ENCODE measurements at places on chromosomes 16 and 17.
A peak's percentile ranks its signal among the peaks of the same experiment; 100 is the strongest.

GRCh38 chr16:86027373-86028126, 128.6 kb downstream of the IRF8 start:
- DNase-seq, result no peak

GRCh38 chr17:42421507-42422338, 1.3 kb downstream of the CAVIN1 start:
- DNase-seq, result peak; percentile 45

- no peak for DNase-seq
These were observed 27.3 kb downstream of the TXNDC11 start for GRCh38 chr16:11715246-11715947.

GRCh38 chr17:82865774-82866395, 26.1 kb upstream of the ZNF750 start:
- DNase-seq, result no peak

DNA sequence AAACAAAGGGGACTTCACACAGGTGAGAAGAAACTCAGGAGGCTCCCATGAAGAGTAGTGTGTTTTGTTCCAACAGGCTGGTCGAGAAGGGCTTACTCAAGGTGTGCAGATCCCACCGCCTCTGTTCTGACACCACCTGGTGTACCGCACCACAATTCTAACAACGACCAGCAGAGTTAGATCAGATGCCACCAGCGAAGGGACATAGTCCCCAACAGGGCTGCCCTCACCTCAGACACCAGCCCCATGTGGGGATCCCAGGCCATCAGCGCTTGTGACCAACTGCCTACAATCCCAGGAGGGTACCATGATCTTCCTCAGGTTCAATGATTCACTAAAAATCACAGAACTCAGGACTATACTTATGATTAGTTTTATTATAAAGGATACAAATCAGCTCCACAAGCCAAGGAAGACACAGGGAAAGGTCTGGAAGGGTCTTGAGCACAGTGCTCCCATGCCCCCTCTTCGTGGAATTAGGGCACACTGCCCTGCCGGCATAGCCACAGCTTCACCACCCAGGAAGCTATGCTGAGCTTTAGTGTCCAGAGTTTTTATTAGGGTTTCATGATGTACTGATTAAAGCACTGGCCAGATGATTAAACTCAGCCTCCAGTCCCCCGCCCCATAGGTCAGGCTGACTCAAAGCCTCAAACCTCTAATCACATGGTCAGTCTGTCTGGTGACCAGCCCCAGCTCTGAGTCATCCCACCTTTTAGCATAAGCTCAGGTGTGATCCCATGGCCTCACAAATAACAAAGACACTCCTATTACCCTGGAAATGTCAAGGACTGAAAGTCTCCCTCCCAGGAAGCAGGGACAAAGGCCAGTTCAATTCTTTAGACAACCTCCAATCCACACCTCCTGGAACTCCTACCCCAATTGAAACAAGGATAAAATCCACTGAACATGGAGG, 26.0 kb downstream of the TRIM25 start:
- DNase-seq, result no peak

DNA sequence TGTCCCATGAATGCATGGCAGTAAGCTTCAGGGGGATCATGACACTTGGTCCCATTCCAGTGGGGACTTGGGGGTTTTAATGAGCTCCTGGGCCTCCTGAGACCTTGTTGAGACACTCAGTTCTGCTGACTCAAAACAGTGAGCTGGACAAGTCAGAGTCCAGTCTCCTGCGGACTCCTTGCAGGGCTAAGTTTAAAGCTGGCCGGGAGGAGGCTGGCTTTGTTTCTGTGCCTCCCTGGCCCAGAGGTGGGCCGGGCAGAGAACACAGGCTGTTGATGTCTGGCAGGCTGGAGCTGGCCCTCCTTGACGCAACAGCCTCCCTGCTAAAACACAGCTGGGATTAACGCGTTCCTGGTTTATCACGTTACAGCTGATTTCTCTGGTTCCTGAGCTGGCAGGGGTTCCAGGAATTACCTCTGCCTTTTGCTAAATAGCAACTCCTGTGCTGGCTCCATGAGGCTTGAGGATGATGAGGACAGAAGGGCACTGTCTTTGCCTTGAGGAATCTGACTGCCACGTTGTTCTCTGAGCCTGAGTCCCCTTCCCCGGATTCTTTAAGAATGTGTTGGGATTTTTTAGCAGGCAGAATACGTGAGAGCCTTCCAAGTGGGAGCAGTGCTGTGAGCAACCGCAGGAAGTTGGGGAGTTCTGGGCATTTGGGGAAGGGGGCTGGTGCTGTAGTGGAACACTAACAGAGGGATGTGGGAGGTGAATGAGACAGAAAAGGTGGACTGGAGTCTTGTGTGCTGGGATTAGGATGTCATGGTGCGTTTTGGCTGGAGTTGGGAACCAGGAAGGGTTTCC, 2.0 kb downstream of the GPT2 start:
- DNase-seq, result peak; percentile 14

- DNase-seq, result no peak
These were observed 79.3 kb downstream of the NQO1 start for GRCh38 chr16:69647020-69647419.

- peak; percentile 62 for DNase-seq
These were observed 5.6 kb upstream of the HSBP1 start for GRCh38 chr16:83802135-83802534.

DNA sequence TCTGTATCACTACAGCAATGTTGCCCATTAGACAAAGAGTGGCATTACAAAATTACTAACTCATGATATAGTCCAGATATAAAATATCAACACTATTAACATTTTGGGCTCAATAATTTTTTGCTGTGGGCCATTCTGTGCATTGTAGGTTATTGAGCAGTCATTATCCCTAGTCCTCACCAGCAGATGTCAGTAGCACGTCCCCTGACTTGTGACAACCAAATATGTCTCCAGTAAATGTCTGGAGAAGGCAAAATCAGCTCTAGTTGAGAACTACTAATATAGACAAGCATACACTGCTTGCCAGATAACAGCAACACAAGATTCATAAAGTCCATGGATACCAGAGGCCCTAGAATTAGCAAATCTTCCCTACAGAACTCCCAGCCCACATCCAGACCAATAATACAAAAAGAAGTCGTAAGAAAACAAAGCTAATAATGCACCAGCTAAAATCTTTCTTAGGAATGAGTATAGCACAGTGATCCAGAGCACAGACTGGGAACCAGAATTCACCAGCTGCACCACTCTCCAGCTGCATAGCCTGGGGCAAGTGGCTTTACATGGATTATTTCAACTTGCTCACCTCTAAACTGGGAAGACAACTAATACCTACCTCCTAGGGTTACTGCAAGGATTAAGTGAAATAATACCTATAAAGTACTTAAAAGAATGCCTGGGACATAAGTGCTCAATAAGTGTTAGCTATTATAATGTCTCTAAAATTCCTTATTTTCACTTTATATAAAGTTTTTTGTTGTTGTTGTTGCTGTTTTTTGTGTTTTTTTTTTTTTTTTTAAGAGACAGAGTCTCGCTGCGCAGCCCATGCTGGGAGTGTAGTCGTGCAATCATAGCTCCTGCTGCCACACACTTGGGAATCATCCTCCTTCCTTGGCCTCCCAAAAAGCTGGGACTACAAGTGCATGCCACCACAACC, 23.7 kb downstream of the HELZ start:
- DNase-seq, result no peak

GRCh38 chr16:74297145-74297665, 591 bp downstream of the PSMD7 start:
- DNase-seq, result no peak

- DNase-seq, result no peak
These were observed 17.9 kb downstream of the CNP start for GRCh38 chr17:41984454-41984853.

DNA sequence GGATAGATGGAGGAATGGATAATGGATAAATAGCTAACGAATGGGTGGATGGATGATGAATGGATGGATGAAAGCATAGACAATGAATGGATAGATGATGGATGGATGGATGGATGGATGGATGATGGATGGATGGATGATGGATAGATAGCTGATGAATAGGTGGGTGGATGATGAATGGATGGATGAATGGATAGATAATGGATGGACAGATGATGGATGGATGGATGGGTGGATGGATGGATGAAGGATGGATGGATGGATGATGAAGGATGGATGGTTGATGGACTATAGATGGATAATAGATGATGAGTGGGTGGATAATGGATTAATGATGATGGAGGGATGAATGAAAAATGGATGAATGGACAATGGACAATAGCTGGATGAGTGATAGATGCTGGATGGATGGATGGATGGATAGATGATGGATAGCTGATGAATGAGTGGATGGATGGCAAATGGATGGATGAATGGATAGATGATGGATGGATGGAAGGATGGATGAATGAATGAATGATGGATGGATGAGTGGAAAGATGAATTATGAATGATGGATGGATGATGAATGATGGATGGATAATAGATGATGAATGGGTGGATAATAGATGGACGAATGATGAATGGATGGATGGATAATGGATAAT, 239.8 kb downstream of the KATNIP start:
- DNase-seq, result no peak

- no peak for DNase-seq
These were observed 7.3 kb downstream of the SLC5A10 start for GRCh38 chr17:18959071-18959844.

DNA sequence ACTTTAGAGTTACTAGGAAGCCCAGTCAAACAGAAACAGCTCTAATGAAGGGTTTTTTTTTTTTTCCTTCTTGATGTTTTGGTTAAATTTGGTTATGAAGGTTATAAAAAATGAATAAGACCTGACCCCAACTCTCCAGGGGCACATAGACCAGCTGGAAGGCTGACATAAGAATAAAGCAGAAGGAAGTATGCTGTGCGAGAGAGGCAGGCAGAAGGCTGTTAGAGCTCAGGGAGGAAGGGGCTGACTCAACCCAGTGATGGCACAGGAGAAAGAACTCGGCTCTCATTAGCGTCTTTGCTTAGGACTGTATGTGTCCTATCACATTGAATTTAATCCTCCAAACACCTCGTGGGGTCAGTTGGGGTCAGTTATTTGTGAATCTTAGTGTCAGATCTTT, 474.6 kb downstream of the PMP22 start:
- DNase-seq, result no peak

DNA sequence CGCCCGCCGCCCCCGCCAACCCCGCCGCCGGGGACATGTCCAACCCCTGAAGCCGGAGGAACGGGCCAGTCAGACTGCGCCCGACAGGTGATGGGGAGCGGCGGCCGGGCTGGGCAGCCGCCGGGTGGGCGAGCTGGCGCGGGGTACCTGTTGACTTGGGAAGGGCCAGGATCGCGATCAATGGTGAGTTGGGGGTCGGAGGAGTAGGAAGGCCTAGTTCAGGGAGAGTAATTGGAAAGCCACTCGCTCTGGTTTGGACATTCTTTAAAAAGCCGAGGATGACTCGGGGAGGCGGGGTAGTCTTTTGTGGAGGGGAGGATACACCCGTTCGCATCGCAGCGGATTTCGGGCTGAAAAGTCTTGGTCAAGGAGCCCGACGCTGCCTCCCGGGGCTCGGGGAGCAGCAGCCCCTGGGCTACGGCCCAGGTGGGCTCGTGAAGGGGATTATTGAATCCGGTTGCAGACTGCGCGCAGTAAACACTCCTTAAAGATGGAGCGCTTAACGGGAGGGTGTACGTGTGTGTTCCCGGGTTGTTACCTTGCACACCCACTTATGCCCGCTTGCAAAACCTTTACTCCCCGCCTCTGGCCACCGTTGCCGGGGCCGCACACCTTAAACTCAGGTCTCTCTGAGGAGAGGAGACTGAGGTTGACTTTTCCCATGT, 123.8 kb downstream of the GOSR1 start:
- DNase-seq, result no peak

DNA sequence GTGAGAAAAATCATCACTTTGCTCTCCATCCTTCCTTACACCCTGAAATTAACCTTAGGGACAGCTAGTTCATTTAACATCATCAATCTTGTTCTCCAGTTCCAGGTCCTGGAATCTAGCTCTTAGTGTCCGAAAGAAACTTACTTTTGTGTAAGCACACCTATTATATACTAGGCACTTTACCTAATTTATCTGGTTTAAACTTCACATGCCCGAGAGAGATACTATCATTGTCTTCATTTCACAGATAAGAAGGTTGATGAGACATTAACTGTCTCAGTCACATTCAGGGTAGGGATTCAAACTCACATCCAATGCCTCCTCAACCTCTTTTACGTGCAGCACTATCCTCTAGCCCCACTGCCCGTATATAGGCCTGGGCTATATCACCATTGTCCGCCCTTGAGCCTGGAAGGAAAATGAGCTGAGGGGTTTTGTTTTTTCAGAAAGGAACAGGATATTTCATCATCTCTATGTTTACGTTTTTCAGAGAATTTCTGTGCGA, 501 bp upstream of the AP2B1 start:
- DNase-seq, result no peak

GRCh38 chr16:24539850-24540601, 660 bp downstream of the RBBP6 start:
- no peak for DNase-seq

DNA sequence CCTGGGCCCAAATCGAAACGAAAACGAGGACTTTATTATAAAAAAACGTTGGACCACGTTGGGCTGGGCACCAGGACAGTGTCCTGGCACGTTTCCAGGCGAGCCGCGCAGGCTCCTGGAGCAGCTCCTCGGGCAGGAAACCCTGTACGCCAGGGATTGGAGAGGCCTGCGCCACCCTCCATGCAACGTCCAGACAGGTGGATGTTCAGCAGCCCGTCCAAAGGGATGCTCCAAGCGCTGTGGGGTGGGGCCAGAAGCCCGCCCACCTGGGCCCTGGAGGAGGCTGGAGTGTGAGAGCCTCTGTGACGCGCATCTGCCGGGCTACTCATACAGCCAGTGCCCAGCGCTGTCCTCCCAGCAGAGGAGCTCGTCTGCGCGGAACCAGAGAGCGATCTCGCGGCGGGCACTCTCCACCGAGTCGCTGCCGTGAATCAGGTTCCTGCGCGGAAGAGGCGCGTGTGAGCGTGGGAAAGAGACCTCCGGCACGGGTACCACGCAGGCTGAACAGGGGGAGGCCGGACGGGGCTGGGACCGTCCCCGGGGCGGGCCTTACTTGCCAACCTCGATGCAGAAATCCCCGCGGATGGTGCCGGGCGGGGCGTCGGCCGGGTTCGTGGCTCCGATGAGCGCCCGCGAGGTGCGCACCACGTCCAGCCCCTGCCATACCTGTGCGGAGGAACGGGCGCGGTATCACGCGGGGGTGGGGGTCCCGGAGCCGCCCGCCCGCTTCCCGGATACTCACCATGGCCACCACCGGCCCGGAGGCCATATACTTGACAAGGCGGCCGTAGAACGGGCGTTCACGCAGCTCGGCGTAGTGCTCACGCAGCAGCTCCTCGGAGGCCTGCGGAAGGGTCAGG, 785 bp downstream of the NME3 start:
- peak; percentile 23 for DNase-seq

- DNase-seq, result peak; percentile 61
These were observed 376.3 kb downstream of the CNTNAP4 start for GRCh38 chr16:76653390-76654026.

GRCh38 chr16:79845033-79845733, 244.6 kb upstream of the MAF start:
- DNase-seq, result no peak
